Right atrium auricular region (tissue), 2 donors: ENCODE measurements at places on chromosomes 13 and 19. TPM values are rescaled to one million over a fixed set of nuclear protein-coding genes. Genes with fewer than 3 reads are reported as not detected.

GRCh38 chr13:101454767-101455166 is 2.3 kb downstream of the ITGBL1 start:
- DNase-seq = no peak

DNA sequence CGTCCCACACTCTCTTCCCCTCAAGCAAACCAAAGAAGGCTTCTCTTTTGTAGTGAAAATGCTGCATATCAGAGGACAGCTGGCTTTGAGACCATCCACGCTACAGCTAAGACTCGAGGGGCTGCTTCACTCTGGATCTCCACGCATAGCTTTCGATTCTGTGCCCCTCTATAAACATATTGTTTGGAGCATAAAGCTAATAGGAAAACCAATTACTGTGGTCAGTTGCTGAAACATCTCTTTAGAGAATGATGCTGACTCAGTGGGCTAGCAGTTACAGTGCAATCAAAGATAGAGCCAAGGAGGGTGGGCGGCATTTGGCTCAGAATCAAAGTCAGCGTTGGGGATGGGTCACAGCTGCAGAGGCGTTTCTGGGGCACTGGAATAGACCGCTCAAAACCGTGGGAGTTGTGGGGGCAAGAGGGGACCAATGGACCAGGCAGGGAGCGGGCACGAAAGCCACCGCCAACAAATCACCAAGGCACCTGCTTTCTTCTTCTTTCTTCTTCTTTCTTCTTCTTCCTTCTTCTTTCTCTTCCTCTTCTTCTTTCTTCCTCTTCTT is 76.7 kb downstream of the RASL11A start:
- DNase-seq = no peak

DNA sequence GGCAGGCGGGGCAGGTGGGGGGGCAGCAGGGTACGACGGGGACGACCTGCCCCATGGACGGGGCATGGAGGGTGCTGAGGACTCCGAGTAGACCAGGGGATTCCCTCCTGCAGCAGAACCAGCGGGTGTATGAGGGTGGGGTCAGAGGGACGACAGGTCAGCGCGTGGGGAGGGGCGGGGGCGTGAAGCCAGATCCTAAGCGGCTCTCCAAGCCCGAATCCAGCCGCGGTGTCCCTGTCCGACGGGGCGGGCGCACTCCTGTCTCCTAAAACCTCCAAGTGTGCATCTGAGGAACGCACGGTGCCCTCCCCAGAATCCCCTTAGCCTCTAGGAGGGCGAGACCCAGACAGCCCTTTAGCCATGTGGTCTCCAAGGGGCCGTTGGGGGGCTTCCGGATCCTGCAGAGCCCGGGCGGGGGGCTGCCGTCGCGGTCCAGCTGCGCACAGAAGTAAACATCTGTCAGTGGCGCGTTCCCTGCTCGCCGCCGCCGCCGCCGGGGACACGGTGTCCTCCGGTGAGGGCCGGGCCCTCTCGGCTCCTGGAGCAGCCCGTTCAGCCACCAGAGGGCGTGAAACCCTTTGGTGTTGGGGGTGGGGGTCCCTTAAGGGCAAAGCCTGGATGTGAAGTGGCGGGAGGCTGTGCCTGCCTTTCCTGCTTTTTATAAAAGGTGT is 730 bp downstream of the NRTN start:
- peak; percentile 62 for DNase-seq

CNOT3 gene
- 16.9 TPM for total RNA-seq

GRCh38 chr19:16296713-16297112 is 27.9 kb upstream of the KLF2 start:
- no peak for DNase-seq

GRCh38 chr19:9986787-9987281 is 23.5 kb downstream of the COL5A3 start:
- DNase-seq = peak; percentile 67

DNA sequence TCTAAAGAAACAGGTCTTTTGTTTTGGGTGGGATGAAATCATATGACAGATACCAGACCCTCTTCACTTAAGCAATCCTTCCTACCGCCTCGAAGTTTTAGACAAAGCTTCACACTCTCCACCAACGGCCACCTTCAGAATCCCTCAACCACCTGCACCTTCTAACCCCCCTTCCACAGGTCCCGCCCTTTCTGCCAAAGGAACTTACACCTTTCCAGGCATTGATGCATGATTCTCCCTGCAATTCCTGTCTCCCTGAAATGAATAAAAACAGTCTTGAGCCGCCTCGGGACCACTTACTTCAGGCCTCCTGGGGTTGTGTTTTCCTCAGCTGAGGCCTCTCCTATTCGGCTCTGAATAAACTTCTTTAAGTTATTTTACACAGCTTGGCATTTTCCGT is 859 bp downstream of the ZNF433 start:
- DNase-seq = no peak

- DNase-seq = no peak
These were observed 39.5 kb upstream of the GRTP1 start for GRCh38 chr13:113403255-113404104.

DNA sequence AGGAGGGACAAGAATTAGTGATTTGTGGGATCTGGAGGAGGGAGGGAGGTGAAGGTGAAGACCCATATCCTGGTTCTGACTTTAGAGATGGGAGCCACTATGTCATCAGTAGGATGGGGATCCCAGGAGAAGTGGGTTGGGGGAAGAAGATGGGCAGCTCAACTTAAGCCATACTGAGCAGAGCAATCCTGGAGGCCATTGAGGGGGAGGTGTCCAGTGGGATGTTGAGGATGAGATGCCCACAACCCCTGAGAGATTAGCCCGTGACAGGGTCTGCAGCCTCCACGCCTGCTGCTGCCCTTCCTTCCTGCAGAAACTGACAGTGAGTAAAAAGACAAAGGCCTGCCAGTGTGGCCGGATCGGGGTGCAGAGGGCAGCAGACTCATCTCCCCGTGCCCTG is 11.2 kb upstream of the SIGLEC6 start:
- no peak for DNase-seq

- no peak for DNase-seq
These were observed 105.8 kb downstream of the SOX1 start for GRCh38 chr13:112172641-112173251.

CNN1 gene
- 93.3 TPM for total RNA-seq

DNA sequence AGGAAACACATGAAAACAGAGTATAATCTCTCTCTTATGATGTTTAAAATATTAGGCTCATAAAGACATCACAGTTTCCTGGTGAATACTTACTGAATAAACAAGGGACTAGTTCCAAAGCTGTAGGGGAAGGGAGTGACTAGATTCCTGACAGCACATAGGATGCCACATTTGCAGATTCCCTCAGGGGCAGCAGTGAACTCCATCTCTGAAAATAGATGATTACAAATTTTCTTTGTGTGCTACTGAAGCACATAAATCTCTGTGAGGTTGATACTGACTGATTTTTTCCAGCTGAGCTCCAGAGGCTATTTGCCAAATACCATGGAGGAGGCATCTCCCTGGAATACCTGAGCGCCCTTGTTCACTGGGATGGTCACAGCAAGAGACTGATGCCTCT is 77.3 kb downstream of the FGF9 start:
- DNase-seq = no peak

DNA sequence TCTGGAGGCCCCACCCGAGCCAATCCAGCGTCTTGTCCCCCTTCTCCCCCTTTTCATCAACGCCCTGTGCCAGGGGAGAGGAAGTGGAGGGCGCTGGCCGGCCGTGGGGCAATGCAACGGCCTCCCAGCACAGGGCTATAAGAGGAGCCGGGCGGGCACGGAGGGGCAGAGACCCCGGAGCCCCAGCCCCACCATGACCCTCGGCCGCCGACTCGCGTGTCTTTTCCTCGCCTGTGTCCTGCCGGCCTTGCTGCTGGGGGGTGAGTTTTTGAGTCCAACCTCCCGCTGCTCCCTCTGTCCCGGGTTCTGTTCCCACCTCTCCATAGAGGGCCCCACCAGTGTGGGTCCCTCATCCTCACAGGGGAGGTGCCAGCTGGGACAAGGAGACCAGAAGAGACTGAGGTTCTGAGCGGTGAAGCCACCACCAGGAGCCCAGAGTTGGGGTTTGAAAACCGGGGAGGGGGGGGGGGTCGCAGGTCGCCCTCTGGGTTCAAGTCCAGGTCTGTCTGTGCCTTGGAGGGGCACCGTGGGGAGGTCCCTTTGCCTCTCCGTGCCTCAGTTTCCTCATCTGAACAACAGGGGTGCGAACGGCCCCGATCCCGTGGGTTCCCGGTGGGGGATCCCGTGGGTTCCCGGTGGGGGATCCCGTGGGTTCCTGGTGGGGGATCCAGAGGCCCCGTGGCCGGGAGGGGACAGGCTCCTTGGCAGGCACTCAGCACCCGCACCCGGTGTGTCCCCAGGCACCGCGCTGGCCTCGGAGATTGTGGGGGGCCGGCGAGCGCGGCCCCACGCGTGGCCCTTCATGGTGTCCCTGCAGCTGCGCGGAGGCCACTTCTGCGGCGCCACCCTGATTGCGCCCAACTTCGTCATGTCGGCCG is at the start of gene ELANE:
Gene ELANE, plus strand, starts transcription at position 168 of the 878 bp plus-strand sequence. Its CDS starts 26 bp downstream, at position 194.
- no peak for DNase-seq

GRCh38 chr13:32415019-32415418 is 12.9 kb downstream of the N4BP2L1 start:
- no peak for DNase-seq

ZFR2 gene
- not detected for total RNA-seq

GRCh38 chr13:103161476-103161875 is 95.3 kb upstream of the SLC10A2 start:
- no peak for DNase-seq

USHBP1 gene
- 4.3 TPM for total RNA-seq

DNA sequence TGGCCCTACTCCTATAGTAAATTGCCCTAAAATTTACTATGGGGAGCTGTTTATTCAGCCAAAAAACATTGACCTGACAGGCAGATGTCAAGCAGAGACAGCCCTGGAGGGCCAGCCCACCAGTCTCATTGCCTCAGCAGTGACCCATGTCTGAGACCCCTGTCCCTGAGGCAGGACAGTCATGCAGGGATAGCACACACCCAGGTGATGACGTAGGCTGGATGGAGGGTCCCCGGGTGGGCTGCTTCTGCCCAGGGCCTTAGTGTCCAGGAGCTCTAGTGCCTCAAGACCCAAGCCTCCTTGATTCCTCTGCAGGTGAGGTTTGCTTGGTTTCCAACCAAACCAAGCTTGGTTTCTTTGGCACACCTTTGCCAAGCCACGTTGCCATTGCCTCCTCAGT is 72.1 kb downstream of the HSPH1 start:
- DNase-seq = no peak

DNA sequence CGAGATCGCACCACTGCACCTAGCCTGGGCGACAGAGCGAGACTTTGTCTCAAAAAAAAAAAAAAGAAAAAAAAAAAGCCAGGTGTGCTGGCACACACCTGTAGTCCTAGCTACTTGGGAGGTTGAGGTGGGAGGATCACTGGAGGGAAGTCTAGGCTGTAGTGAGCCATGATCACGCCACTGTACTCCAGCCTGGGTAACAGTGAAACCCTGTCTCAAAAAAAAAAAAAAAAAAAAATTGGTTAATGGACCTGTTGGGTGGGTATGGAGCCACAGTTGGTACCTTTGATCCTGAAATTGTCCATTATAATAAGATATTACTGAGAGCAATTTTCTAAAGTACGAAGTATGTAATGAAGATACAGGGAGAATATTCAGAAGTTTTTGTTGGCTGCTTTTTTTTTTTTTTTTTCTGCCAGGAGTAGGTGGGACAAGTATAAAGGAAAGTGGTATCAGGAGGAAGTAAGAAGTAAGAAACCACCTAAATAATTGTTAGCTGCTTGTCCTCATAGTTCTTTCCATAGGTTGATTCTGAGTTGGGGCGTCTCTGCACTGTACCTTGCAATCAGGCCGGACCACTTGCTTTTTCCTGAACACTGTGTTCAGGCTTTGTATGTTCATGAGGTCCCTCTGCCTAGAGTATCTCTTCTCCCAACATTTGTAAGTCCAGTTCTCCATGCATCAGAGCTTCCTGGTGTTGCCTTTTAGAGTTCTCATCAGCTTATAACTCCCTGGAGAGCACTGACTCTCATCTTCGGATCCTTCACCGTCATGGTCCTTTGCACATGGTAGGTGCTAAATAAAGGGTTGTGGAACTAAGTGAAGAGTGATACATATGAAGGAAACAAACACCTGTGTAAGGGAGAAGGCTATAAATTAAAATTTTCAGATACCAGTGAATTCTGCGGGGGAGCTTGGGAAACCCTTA is 31.7 kb downstream of the ARHGAP35 start:
- DNase-seq = no peak

CCNE1 gene
- total RNA-seq = 4.4 TPM

KCNN1 gene
- total RNA-seq = 0.56 TPM

- no peak for DNase-seq
These were observed at the start of gene GNA15 for GRCh38 chr19:3135961-3136683. Gene GNA15 (plus strand): TSS chr19:3136033. CDS start chr19:3136451, 418 bp downstream.

GRCh38 chr13:35887115-35887666 is 244.0 kb downstream of the DCLK1 start:
- DNase-seq = no peak

PTPRH gene
- total RNA-seq = 1.3 TPM
